Right ventricle myocardium inferior (tissue), 1 donor: ENCODE measurements at places on chromosomes 3 and 15. TPM values are rescaled to one million over a fixed set of nuclear protein-coding genes. Genes with fewer than 3 reads are reported as not detected.
A peak's percentile ranks its signal among the peaks of the same experiment; 100 is the strongest.

The BCHE gene
- total RNA-seq: 5.5 TPM

DNA sequence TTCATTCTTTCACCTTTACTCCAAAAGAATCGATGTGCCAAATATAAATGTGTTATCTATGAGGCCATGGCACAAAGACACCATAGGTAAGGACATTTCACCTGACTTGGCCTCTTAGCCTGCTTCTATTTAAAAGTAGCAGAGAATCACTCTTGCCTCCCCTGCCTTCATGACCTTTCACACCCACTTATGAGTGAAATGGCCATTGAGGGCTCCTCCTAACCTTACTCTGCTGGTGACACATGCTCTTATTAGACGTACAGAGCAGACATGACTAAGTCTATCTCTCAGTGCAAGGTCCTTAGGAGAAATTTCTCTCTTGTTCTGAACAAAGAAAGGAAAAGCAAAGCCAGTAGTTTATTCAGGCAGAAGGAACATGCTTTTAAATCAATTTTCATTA, 150.7 kb downstream of the LRTM1 start:
- no peak for DNase-seq

GRCh38 chr3:59709702-59710553, 660.1 kb upstream of the CFAP20DC start:
- DNase-seq: peak; percentile 84

GRCh38 chr15:67077641-67078215, 12.3 kb downstream of the SMAD3 start:
- DNase-seq: no peak

DNA sequence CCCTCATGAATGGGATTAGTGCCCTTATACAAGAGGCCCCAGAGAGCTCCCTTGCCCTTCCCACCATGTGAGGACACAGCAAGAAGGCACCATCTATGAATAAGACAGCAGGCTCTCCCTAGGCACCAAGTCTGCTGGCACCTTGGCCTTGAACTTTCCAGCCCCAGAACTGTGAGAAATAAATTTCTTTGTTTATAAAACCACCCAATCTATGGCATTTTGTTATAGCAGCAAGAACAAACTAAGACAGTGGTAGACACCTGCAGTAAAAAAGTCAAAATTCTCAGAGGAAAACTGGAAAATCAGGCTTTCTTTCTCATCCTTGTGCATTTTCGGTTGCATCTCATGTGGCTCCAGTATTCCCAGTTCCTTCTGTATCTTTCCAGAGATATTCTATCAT, 90.3 kb downstream of the LSM3 start:
- no peak for DNase-seq

DNA sequence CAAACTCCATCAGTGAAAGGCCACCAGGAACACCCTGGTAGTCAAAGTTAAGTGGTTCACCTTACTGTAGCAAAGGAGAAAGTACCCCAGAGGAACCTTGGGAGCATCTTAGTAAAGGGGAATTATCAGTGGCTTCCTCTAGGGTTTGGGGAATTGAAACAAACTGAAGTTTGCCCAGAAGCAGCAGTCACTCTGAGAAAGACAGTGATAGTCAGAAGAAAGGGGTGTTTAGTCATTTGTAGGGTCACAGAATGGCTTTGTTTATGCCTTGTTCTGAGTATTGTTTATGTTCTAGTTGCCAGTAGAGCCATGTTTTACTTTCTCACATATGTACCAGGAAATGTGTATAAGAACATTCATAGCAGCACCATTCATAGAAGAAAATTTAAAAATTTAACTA, 93.8 kb downstream of the FHIT start:
- no peak for DNase-seq

The PDIA5 gene
- total RNA-seq: 5.7 TPM

The C3orf52 gene
- 1.8 TPM for total RNA-seq

DNA sequence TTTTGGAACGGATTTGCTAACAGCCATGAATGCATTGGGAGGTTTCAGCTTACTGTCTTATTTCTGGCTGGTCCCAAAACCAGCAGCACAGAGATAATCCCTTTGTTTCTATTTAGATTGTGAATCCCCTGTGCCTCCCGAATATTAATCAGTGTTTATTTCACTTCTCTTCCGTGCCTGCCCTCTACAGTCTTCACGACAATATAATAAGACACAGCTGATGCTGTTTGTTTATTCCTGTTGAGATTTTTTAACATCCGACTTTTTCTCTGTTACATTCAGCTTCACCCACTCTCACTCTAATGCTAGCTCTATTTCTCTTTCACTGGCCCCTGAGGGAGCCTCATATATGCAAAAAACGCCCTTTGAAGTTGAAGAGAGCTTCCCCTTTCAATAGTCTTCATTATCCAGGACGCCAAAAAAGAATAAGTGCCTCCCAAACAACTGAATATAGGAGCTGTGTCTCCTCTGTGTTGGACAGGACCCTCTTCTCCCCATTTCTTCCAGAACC, 995.3 kb downstream of the ROBO2 start:
- DNase-seq: no peak

DNA sequence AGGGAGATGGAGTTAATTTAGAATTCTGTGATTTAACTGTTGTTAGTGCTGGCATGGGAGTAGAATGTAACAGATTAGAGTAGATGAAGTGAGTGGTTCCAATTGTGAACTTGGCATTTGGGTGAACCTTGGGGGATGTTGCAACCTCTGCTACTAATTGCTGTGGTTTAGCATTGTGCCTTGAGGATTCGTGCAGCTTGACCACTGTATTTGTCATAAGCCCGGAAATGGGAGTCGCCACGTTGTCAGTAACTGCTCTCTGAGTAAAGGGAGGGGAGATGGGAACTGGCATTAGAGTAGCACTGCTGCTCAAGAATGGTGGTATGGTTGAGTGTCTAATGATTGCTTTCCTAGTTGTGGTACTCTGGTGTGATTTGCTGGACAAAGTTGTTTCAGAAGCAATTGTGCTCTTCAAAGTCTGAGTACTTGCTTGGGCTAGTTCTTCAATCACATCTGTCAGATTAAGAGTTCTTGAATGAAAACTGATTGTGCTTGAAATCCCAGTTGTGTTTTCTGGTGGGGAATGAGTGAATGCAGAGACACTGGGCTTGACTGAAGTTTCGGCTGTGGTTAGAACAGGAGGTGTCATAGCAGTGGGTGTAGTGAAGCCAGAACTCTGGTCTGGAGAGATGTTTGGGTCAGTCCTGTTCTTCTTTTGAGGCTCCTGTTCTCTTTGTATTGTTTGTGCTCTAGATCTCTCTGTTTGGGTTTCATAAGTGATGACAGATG, 15.4 kb downstream of the IGSF10 start:
- DNase-seq: no peak

The ADGRG7 gene
- not detected for total RNA-seq

GRCh38 chr15:85580879-85581278, 200.5 kb downstream of the AKAP13 start:
- peak; percentile 72 for DNase-seq

GRCh38 chr3:167967257-167968036, 128.3 kb downstream of the GOLIM4 start:
- DNase-seq: no peak

The RLBP1 gene
- total RNA-seq: not detected

DNA sequence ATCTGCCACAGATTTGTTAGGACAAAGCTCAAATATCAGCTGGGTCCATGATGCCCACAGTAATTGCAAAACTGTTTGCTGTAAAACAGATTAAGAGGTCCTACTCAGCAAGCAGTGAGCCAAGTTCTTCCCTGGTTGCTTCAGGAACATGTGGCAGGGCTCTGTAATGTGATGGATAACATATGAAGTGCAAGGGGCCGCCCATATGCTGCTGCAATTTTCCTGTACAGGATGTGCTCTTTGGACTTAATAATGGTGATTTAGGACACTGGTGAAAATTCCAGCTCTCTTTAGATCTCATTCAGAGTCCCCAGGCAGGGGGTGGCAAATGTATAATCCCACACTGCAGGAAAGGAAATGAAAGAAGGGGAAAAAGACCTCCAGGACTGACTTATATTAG, 289.4 kb downstream of the LSAMP start:
- DNase-seq: no peak

DNA sequence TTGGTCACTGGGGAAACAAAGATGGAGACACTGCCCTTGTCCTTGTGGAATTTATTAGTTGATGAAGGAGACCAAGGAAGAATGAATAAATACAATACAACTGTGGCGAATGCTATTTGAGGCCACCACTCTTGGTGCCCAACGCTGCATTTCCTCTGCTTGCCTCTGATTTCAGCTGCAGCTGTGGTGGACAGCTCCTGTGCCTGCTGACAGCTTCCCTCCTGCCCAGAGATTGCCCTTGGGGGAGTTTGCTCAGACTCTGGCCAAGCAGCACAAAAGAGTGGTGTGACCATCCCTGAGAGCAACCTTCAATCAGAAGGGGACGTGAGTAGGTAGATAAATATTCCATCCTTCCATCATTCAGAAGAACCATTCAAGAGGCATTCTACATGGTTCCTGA, 64.6 kb upstream of the FHIT start:
- no peak for DNase-seq

The LRRC28 gene
- 18.7 TPM for total RNA-seq

GRCh38 chr3:15512166-15512565, 9.3 kb downstream of the COLQ start:
- peak; percentile 69 for DNase-seq

The KLHL6 gene
- 0.97 TPM for total RNA-seq

DNA sequence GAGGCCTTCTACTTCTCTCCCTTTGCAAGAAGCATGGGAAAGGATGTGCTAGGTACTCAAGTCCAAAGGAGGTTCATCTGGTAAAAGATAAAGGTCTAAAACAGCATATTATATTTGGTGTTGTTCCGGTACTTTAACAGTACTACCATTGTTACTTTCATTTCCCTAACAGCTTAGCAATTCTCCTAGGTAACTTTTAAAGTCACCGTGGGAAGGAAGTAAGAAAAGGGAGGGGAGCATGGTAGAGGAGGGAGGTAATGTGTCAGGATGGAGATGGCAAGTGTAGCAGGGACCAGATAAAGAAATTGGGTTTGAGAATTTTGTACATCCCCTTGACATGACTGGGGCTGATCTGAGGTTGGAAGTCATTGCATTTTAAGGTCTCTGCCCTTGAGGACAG, 89.4 kb upstream of the SKOR1 start:
- no peak for DNase-seq

DNA sequence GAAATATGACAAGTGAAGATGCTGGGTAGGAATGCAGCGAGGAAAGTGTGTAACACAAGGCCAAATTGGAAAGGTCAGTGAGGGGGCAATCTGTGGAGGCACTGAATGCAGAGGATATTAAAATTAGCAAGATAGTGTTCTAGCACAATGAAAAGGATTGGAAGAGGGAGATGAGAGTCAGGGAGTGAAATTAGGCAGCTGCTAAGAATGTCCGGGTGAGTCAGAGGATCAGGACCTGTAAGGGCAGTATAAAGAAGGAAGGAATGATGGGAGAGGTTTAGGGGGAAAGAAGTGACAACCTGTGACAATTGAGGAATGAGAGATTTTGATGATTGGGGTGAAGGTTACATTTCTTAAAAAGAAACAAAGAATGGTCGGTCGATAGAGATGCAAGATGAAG, 103.5 kb downstream of the UBE3A start:
- no peak for DNase-seq

GRCh38 chr3:50242381-50242770, 6.4 kb downstream of the GNAI2 start:
- no peak for DNase-seq

DNA sequence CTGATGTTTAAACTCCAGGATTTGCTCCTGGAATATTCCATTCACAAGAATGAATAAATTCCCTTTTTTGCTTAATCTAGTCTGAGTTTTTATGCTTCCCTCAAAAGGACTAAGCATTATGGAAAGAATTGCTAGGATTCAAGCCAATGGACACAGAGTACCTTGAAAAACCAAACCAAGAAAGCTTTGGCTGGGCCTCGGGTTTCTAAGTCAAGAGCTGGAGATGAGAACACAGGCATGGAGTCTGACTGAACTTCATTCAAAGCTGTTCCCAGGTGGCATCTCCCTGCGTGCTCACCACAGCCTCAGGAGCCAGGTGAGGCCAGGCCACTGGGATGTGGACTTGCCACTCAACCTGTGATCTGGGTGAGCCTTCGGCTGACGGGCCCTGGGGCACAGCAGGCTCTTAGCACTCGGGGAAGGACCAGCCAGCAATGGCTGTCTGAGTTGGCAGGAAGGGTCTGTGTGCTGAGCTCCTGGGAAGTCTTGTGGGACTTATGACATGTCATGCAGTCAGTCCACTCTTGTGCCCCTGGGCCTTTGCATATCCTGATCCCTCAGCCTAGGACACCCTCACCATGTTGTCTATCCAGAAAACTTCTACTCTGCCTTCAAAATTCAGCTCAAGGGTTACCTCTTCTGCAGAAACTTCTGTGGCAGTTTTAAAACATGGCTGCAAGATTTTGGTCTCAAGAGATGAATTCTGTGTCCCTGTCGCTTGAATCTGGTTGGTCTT, 21.8 kb downstream of the CRABP1 start:
- no peak for DNase-seq

The DZIP1L gene
- total RNA-seq: 3.8 TPM

GRCh38 chr15:65286069-65286703, 497 bp downstream of the PARP16 start:
- DNase-seq: peak; percentile 76

DNA sequence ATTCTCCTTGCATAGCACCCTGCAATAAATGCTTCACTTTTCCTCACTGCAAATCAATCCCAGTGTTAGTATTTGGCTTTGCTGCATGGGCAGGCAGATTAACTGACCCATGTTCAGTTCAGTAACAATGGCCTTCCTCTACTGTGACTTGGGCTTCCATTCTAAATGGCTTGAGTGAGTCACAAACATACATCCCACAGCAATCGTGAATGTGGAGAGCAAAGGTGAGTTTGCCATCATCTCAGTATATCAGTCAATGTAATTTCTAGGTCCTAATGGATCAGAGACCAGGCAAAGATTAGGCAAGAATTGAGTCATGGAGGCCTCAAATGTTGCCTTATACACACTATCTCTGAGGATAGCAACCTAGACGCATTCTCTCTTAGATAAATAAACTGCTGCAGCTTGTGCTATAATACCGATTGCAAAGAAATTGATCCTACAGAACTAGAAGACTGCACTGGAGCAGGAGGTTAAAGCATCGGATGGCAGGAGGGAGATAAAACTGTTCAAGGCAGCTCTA, 8.3 kb upstream of the ATP8B4 start:
- DNase-seq: no peak

- no peak for DNase-seq
These were observed 89.3 kb downstream of the CHD2 start for GRCh38 chr15:92989470-92989869.

DNA sequence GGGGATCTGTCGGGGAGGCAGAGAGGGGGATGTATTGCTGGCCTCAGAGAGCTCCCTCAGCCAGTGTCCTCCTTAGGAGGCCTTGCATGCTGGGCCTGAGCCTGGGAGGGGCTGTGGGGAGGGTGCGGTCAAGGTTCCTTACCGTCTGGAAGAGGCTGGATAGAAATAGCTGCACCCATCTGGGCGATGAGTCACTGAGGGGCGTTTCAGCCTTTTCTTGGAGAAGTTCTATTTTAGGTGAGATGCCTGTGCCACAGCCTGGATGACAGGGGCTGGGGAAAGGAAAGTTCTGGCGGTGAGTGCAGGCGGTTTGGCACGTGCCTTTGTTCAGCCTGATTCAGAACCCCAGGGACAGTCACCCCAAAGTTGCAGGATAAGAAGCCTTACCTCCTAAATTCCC, 35.7 kb upstream of the APEH start:
- no peak for DNase-seq

The KBTBD13 gene
- total RNA-seq: 8.4 TPM

The GPR149 gene
- not detected for total RNA-seq

The IQCF5 gene
- not detected for total RNA-seq

GRCh38 chr3:31699309-31699953, 166.7 kb downstream of the STT3B start:
- no peak for DNase-seq

GRCh38 chr15:69876064-69876940, 221.4 kb downstream of the TLE3 start:
- no peak for DNase-seq

The VPS8 gene
- total RNA-seq: 46.1 TPM

GRCh38 chr3:10263646-10264363, 15.5 kb downstream of the TATDN2 start:
- DNase-seq: no peak

The LHFPL4 gene
- not detected for total RNA-seq
